ENCODE measurements at places on chromosomes 1 and 21.

GRCh38 chr1:67300561-67300960, 7.1 kb upstream of the IL12RB2 start:
- DNase-seq: no peak

GRCh38 chr1:52532731-52533327, 20.1 kb downstream of the TUT4 start:
- no peak for DNase-seq

GRCh38 chr1:109883248-109883955, 27.2 kb upstream of the CSF1 start:
- no peak for DNase-seq

- no peak for DNase-seq
These were observed 2.1 kb upstream of the FCRLB start for GRCh38 chr1:161719325-161719611.

- no peak for DNase-seq
These were observed 16.6 kb upstream of the SLC2A5 start for GRCh38 chr1:9086045-9086444.

DNA sequence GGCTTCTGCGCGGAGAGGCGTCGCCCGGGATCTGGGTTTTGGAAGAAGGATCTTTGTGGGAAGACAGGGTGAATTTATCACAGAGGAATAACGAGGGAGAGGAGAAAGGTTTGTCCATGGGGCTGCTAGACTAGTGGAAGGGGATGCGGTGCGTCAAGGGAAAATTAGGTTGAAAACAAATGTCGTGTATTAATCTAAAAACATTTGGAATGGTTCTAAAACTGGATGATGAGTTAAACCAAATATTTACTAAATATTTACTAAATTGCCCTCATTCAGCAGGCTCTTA, 647 bp downstream of the RO60 start:
- no peak for DNase-seq

- no peak for DNase-seq
These were observed 6.1 kb downstream of the PTPN7 start for GRCh38 chr1:202154148-202154765.

GRCh38 chr21:38761531-38761930, 44.2 kb upstream of the ETS2 start:
- no peak for DNase-seq

- DNase-seq: no peak
These were observed 35.9 kb downstream of the CD46 start for GRCh38 chr1:207787776-207788175.

DNA sequence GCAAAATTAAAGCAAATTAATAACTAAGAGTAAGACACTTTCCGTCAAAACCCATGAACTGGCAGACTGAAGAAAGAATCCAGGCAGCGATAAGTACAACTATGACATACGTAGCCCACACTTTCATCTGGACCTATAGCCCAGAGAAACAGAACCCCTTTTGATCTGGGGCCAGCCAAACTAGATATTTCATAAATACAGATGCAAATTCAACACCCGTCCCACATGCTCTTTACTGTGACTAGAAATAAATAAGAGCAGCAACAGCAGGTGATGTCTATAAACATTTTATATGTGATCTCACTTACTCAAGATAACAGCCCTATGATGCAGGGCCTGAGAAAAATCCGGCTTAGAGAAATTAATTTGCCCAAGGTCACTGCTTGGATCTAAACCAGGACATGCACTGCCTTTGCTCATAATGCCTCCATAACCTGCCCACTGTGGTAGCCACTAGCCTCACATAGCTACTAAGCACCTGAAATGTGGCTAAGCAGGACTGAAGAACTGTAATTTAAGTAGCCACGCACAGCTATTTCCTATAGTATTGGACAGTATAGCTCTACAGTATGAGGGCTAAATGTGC, 130.2 kb downstream of the TGFBR3 start:
- no peak for DNase-seq

- DNase-seq: no peak
These were observed 20.6 kb downstream of the SPOCD1 start for GRCh38 chr1:31795096-31795675.

- DNase-seq: no peak
These were observed 11.5 kb downstream of the RRAGC start for GRCh38 chr1:38848071-38848470.

- DNase-seq: no peak
These were observed 13.3 kb upstream of the SAMD11 start for GRCh38 chr1:910311-910880.

DNA sequence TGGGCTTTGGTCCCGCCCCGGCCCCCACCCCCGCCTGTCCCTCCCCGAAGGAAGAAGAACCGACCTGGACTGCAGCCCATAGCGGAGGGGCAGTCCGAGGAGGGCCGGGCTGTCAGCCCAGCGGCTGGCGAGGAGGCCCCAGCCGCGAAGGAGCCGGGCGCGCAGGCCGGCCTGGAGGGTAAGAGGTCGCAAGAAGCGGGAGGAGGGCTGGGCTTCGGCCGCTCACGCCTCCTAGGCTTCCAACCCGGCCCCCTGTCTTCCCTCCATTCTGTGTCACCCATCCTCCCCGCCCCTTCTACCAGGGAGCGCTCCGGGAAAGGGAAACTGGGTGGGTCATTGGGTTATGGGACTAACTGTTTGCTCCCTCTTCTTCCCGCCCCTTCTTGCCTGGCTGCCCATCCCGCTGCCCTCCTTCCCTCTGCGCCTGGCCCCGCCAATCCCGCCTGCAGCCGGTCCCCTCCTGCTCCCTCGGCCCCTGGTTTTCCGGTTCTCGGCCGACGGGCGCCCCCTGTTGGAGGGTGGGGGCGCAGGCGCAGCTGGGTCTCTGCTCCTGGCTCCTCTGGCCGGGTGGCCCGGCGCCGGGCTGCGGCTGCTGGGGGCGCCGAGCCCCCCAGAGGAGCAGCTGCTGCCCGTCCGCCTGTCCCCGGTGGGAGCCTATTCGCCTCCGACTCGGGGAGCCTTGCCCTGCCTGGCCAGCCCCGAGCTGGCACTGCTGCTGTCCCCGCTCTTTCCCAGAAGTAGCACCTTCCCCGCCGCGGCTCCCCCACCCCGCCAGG, 2.4 kb downstream of the RUSC1 start:
- peak; percentile 85 for DNase-seq

DNA sequence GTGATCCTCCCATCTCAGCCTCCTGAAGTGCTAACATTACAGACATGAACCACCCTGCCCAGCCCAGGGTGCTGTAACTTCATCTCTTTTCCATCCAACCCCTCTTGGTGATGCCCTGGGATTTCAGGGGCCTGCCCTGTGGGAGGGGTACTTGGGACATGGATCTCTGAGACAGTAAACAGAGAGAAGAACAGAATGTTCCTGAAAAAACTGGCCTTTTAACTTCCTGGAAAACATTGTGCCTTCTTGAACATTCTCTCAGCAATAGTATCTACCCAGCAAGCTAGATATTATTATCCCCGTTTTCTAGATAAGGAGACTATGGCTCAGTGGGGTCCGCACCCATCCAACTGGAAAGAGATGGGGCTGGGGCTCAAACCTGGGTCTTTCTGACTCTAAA, 57.0 kb downstream of the VWA5B1 start:
- DNase-seq: no peak

GRCh38 chr1:36159614-36160387, 3.8 kb downstream of the MAP7D1 start:
- no peak for DNase-seq

GRCh38 chr1:93262645-93263044, 82.1 kb downstream of the CCDC18 start:
- peak; percentile 25 for DNase-seq

GRCh38 chr1:2322581-2323211, 68.7 kb downstream of the MORN1 start:
- DNase-seq: no peak

DNA sequence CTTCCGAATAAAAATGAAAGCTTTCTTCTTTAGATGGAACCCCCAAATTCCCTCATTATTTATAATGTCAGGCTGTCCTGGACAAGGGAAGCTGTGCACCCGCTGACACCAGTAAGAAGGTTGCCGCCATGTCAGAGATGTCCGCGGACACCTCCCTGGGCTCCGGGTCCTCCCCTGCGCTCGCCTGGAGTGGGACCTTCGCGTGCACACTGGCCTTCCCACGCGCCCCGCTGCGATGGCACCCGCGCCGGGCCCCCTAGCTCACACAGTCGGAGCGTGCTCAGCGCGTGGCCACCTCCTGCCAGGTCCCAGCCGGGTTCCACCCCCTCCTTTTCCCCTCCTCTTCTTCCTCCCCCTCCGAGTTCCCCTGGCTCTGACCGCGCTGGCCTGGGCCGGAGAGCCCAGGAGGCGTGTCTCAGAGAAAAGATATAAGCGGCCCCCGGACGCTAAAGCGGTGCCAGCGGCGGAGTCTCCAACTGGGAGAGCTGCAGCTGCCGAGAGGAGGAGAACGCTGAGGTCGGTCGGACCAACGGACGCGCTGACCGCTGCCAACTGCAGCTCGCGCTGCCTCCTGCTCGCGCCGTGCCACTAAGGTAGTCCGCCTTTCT, at the start of gene G0S2:
TSS of gene G0S2 (plus strand) at position 456 of the 608 bp plus-strand sequence. CDS start 273 bp downstream, outside the sequence.
- no peak for DNase-seq

GRCh38 chr1:226223786-226224244, 351 bp downstream of the MIXL1 start:
- no peak for DNase-seq

GRCh38 chr1:30286241-30286987, 437.0 kb downstream of the MATN1 start:
- no peak for DNase-seq

DNA sequence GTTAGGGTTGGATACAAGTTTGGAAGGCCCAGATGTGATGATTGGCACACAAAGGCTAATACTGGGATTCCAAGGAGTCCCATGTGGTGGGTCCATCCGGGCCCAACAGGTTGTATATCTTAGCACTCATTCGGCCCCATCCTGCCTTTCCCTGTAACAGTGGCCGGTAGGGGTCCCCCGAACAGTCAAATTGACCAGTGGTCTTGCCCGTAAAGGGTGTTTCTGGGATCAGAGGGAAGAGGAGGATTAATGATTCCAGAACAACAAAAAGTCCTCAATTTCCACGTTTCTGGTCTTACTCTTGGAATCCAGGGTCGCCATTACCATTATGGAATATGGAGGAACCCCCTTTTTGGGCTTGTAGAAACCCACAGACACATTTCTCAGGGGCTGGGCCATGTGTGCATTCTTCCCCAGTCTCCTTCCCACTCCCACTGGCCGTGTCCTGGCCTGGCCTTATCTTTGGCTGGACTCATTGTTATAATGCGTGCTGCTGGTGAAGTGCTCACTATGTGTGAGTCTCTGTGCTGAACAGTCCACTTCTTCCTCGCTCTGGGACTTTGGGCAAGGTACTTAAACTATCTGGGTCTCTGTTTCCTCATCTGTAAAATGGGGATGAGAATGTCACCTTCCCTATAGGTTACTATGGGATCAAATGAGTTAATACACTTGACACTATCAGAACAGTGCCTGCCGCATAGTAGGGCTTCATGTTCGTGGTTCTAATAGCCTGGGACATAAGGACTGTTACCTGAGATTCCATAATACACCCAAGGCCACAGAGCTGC, 161.8 kb downstream of the DYRK1A start:
- DNase-seq: no peak

DNA sequence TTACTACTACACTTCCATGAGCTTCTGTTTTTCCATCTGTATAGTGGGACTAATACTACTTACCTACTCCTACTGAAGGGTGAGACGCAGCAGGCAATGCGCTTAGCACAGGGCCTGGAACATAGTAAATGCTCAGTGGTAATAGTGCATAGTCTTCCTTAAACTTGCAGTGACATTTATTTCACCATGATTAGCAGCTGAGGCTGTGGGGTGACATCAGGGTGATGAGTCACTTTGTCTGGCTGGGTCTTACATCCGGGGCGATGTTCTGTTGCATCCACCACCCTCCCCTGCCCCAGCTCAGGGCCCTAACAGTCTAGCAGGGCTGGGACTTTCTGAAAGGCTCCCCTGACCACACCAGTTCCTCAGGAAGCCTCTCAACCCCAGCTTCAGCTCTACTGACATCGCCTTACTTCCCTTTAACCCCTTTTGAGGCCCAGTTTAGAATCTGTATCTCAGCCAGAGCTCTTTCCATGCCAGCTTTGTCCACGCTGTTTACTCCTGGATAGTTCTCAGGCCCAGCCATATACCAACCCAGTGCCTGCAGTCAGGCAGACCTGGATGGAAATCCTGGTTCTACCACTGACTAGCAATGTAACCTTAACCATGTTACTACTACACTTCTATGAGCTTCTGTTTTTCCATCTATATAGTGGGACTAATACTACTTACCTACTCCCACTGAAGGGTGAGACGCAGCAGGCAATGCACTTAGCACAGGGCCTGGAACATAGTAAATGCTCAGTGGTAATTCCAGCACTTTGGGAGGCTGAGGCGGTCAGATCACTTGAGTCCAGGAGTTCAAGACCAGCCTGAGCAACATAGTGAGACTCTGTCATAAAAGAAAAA, 66.3 kb downstream of the CD58 start:
- peak; percentile 92 for DNase-seq

DNA sequence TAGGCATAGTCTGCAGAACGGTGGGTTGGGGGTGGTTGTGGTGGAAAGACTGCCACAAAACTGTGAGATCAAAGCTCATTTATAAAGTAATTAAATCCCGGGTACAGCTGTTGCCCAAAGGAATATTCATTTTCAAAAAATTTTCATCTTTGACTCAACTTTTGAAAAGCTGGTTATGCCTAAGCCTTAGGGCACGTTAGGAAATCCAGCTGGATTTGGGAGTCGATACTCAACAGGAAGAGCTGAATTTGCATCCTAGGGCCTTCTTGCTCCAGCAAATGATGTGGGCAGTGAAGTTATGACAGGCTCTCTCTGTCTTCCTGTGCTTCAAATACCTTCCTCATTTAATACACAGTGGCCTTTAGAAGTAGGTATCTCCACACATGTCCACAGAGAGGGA, 31.7 kb downstream of the ZP4 start:
- DNase-seq: no peak

- no peak for DNase-seq
These were observed 52.3 kb downstream of the ABL2 start for GRCh38 chr1:179177182-179177581.

DNA sequence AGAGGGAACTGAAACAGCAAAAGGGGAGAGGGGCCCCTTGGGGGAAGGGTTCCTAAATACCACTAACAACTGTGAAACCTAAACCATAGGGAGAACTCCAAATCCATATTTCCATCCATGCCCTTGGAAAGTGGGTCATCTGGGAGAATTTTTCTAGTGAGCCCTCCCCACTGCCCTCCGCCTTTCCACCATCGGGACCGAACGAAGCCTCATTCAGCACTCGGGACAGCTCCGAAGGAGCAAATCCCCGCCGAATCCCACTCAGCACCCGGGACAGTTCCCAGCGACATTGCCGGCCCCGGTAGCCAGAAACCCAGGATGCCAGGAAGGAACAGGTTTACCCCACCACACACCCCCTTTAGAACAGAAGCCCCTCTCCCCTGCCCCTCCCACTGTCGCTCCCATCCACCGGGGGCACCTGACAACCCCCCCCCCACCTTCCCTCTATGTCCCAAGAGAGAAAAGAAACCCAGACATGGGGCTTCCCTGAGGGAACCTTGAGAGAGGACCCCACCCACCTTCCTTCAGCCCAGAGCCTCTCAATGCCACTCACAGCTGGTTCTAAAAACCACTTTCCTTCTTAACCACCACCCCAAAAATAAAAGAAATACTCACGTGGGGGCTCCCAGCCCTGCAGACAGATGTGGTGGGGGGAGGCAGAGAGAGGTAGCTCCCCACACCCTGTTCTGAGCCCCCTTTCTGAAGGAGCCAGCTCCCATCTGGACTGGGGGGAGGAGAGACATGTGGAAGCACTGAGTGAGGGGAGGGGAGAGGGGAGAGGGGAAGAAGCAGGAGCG, 4.5 kb downstream of the DLGAP3 start:
- DNase-seq: peak; percentile 82

- DNase-seq: no peak
These were observed 98.6 kb upstream of the PLD5 start for GRCh38 chr1:242623119-242623518.

Measured in DND-41 (cell line).